Cerebellum (tissue), 4 donors: ENCODE measurements at places on chromosomes 16 and 17.

DNA sequence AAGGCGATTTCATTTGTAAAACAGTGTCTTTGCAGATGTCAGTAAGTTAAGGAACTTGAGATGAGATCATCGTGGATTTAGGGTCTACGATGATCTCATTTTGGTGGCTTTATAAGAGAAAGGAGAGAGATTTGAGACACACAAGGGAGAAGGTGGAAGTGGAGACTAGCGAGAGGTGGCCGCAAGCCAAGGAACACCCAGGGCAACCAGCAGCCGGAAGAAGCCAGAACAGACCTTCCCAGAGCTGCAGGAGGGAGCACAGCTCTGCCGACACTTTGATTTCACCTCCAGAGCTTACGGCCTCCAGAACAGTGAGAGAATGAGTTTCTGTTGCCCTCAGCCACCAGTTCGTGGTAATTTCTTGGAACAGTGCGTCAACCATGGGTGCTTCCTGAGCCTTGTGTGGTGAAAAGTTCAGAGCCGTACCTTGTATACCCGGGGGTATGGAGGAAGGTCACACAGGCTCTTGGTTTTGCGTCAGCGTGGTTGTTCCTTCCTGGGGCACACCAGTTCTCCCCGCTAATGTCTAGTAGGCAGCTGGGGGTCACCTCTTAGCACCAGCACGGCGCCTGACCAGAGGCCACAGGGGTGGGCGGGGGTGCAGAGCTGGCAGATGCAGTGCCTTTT is 12.9 kb upstream of the SEC14L1 start:
- no peak for DNase-seq

- no peak for DNase-seq
Measured at GRCh38 chr17:78883089-78883532, 19.9 kb downstream of the CEP295NL start.

- no peak for DNase-seq
Measured at GRCh38 chr16:84610376-84610775, 7.5 kb downstream of the COTL1 start.

DNA sequence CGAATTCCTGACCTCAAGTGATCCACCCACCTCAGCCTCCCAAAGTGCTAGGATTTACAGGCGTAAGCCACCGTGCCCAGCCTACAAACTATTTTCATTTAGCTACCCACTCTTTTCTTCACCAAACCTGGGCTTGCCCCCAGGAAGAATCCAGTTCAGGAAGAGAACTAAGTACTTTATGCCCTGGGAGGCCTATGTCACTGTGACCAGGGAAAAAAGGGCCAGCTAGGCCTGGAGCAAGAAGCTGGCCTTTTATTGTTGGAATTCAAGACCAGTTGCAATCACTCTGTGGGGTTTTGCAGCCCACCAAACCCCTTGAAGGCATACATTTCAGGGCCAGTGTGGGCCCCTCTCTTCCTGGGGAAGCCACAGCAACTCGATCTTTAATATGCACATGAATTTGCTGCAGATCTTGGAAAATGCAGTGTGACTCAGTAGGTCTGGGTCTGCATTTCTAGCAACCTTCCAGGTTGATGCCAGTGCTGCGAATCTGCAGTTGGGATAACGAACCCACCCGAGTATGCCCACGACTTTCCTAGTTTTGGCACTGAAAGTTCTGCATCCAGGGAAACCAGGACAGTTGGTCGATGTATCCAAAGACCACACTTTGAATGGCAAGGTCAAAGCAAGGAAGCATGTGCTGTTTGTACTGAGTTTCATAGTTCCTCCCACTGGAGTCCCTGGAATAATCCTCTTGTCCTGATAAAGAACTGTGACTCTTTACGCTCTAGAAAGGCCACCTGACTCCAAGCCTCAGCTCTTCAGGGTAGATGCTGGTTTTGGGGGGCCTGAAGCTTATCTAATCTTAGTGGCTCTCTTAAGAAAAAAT is 7.2 kb upstream of the MRPS23 start:
- no peak for DNase-seq

DNA sequence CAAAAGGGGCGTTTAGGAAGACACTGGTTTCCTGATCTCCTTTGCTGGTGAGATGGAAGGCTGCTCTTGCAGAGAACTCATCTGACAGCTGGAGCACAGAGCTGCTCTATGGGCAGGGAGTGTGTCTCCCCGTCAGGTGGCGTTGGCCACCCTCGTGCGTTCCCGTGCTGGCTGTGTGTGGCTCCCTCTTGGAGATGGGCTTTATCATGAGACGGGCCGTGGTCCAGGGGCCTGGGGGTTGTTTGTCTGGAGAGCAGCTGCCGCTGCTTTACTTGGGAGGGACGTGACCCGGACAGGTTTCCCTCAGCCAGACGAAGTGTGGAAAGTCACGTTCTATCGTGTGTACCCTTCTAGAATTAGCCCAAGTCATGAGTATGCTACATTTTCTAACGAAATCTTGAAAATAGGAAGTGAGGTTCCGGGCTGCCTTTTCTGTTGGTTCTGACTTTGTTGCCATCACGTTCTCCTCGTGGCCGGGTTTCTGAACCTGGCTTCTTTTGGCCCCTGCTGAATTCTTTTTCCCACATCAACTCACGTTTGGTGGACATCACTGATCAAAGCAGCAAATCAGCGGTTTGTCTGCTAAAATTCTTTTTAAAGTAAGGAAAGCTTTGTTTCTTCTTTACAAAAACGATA is 105.6 kb upstream of the CHMP6 start:
- DNase-seq, result no peak

- DNase-seq, result no peak
Measured at GRCh38 chr17:52451294-52451861, 292.9 kb upstream of the CA10 start.

DNA sequence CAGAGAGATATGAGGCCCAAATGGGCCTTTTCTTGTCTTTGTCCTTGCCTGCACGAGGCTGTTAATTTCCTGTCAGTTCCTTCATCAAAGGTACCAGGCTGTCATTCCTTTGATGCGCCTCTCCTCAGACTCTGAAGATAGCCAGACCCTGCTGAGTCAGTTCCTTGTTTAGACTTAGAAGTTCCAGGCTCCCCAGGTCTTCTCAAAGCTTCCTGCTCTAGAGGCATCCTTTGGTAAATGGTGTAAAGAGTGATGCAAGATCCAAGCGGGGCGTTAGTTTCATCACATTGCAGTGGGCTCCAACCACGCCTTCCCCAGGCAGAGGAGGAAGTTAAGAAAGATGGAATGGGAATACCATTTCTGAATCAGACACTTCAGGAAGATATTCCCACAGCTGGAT is 4.0 kb upstream of the CDH11 start:
- no peak for DNase-seq

GRCh38 chr17:6894206-6894528 is 62.6 kb upstream of the TEKT1 start:
- DNase-seq, result no peak

- no peak for DNase-seq
Measured at GRCh38 chr17:39110435-39111136, 40.9 kb downstream of the PLXDC1 start.

DNA sequence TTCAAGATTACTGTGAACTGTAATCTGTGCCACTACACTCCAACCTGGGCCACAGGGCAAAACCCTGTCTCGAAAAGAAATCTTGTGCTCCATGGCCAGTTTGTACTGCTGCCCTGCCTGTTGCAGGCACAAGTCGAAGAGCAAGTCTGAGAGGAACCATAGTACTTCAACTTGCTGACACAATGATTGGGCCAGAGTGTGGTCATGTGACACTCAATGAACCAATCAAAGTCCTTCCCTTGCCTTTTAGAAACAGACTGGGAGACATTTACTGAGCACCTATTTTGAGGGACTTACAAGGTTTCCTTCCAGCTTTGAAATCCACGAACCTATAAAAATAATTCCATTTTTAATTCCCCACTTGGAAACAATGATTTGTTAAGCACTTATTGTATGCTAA is 39.8 kb upstream of the TMC5 start:
- DNase-seq, result no peak

DNA sequence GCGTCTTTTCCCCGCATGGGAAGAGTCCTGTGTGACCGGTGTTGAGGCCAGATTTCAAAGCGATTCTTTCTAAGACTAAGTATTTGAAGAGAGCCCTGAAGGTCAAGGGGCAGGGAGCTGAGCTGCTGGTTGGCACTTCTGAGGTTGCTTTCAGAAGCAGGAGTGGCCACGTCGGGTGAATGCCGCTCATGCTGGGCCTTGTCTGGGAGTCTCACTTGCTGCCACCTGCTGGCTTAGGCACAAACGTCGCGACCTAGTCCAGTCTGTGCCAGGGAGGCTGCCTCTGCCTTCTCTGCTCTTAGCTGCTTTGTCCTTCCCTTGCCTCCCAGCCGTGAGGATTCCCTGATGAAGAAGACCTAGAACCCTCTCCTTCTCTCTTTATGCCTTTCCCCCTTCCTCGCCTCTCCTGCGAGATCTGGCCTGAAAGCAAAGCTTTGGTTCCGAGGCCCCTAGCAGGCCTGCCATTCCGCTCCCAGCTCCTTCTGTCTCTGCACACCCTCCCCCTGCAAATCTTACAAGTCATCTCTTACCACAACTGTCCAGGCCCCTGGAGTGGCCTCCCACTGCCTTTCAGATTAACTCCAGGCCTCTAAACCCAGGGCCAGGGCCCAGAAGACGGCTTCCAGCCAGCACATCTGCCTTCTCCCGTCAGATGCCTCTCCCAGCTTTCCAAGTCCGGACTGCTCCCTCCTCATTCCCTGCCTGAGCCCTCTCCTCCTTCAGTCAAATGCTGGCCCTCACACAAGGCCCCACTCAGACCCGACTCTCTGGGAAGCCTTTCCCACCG is 11.4 kb downstream of the CTNS start:
- DNase-seq, result no peak

DNA sequence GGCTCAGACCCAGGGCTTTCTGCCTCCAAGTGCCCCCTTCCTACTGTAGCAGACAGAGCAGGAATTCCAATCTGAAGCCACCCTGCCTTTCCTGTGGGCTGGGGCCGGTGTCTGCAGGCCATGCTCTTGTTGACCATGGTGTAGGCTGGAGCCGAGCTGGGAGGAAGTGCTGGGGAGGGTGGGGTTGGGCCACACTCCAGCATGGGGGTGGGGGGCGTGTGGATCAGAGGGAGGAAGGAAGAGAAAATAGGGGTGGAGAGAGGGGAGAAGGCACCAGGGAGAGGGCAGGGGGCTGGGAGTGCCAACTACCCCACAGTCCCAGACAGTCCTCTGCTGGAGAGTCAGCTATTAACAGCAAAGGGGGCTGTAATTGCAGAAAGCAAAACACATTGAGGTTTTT is 54.3 kb upstream of the JPH3 start:
- DNase-seq, result no peak

- DNase-seq, result no peak
Measured at GRCh38 chr17:78739331-78739931, 42.6 kb downstream of the CYTH1 start.

DNA sequence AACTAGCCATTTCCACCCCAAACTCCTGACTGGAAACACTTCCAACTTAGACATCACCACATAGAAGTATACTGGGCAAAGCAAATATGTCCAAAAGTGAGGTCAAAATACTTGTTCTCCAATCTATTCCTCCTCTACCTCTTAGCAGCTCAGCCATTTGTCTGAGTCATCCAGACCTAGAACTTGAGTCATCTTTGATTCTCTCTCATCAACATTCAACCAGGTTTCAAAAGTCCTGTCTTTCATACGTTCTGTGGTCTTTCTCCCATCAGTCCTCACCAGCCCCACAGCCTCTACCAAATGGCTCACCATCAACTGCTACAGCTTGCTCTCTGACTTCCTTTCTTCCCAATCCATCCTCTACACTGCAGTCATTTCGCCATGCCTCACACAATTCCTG is 6.8 kb downstream of the ANKFY1 start:
- no peak for DNase-seq

DNA sequence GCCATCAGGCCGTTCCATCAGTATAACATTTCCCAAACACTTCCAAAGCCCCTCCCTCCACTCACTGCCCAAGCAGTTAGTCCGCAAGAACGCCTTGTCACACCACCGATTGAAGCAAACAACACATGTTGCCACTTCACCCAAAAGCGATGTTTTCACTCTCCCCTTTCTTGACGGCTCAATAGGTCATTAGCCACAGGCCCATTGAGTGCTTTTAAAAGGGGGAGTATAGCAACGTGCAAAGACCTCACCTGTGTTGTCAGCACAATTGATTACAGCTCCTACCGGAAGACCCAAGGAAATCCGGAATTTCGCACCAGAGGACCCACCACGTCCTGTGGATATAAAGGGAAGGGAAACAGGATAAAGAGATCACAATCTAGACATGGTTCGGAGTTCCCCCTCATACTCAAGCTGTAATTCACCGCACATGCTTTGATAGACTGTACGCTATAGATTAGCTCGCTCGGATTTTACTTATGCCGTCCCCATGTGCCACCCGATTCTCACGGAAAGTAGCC is 690 bp downstream of the RPL23 start:
- DNase-seq, result no peak

GRCh38 chr17:40348562-40349476 is 15.7 kb downstream of the GJD3 start:
- DNase-seq, result no peak

GRCh38 chr16:6558126-6558525 is 774.5 kb upstream of the RBFOX1 start:
- no peak for DNase-seq

GRCh38 chr16:24346734-24347133 is 90.6 kb downstream of the CACNG3 start:
- DNase-seq, result no peak

GRCh38 chr16:22946433-22946832 is 132.5 kb downstream of the HS3ST2 start:
- no peak for DNase-seq

DNA sequence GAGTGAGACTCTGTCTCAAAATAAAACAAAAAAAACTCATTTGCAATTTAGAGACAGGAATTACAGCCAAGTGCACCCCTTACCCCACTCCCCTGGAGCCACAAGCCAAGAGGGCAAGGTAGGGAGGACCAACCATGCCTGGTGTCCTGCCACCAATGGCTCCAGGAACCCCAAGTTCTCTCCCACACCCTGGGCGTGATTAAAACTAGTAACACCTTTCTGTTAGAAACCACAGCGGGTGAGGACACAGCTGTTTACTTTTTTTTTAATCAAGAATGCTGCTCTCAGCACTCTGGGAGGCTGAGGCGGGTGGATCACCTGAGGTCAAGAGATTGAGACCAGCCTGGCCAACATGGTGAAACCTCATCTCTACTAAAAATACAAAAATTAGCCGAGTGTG is 38.1 kb downstream of the ANKRD11 start:
- no peak for DNase-seq

DNA sequence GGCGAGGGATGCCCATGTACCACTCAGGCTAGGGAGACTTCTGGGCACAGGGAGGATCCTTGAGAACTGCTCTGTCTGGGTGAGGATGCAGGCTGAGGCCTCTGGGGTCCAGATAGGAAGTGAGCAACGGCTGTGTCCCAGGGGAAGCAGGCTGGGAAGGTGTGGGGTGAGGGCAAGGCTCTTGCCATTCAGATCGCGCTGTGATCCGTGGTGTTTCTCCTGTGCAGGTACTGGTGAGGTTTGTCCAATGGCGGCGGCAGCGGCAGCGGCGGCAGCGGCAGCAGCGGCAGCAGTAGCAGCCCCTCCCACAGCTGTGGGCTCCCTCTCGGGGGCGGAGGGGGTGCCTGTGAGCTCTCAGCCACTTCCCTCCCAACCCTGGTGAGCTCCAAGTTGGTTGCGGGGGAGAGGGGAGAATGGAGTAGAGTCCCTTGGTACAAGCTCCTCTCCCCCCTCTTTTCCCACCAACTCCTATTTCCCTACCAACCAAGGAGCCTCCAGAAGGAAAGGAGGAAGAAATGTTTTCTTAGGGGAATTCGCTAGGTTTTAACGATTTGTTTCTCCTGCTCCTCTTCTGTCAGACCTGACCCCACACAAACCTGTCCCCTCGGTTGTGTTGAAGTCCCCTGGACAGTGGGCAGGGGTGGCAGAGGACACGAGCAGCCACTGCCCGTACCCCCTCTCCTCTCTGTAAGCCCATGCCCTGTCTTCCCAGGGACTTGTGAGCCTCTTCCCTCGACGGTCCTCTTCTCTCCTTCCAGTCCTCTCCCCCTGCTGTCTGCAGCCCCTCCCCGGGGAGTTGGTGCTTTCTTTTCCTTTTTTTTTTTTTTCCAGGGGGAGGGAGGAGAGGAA is 1.9 kb upstream of the PRRT2 start:
- no peak for DNase-seq
